ENCODE measurements at places on chromosomes 6 and 20. TPM values are rescaled to one million over a fixed set of nuclear protein-coding genes. Genes with fewer than 3 reads are reported as not detected.

GRCh38 chr6:5094327-5094726 is 9.2 kb downstream of the PPP1R3G start:
- DNase-seq: peak; percentile 66

DNA sequence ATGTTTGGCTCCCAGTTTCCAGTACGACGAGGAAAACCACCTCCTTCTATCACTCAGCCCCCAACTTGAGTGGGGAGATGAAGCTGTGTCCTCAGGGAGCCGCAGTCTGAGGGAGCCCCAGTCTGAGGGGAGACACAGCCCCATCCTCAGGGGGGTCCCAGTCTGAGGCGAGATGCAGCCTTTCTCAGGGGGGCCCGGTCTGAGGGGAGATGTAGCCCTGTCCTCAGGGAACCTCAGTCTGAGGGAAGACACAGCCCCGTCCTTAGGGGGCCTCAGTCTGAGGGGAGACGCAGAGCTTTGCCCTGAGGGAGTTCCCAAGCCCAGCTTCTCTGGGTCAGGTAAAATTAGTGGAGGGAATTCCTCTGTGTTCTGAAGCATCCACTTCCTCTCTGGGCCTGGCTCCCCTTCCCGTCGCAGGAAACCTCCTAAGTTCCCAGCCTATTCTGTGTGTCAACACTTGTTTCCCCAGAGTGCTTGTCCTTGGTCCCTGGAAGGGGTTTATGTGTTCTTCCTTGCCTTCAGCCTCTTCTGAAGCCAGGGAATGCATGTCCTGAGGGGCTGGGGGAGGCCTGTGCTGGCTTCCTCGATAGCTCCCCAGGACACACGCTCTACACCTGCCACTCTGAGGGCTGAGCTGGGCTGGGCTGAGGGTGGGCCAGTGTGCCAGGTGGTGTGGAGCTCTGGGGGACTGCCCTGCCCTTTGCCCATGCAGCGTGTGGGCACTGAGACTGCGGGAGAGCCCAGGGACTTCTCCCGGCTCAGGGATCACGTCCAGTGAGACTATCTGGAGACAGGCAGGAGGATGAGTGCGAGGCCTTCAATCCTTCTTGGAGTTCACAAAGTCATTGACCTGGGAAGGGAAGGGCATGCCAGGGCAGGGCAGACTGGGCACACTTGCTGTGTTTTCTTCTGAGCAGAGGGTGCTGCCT is 55.4 kb downstream of the VEGFA start:
- no peak for DNase-seq

DNA sequence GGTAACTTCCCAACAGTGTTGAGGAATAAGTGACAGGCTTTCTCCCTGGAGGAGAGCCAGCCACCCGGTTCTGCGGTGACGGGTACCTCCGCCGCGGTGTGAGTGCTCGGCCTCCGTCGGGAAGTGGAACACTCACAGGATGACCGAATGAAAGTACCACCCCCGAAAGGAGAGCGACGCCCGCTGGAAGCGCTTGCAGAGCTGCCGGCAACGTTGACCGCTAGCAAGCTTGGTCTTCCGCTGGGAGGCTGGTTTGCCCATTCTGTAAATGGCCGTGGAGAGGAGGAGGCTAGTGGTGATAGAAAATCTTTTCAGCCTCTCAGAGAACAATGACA is 614 bp upstream of the TMEM242 start:
- peak; percentile 75 for DNase-seq

DNA sequence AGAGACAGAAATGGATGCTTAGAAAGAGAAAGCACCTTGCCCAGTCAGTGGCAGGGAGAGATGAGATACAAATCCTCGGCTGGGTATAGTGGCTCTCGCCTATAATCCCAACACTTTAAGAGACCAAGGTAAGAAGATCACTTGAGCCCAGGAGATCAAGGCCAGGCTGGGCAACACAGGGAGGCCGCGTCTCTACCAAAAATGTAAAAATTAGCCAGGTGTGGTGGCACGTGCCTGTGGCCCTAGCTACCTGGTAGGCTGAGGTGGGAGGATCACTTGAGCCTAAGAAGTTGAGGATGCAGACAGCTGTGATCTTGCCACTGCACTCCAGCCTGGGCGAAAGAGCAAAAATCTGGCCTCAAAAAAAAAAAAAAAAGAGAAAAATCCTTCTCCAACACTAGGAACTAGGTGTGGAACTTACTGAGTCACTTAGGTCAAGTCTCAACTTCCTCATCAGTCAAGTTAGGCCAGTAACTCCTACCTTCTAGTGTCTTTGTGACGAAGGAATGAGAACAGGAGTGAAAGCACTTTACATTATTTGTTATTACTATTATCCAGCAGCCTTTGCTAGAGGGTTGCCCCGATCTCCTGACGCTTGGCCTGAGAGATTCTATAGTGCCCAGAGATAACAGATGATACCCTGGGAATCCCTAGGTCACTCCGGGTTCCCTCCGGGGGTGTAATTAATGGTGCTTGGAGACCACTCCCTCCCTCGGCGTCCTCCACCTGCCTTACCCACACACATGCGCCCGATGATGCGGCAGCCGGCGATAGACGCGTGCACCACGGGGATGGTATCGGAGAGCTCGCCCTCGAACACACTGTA is 918 bp downstream of the EIF6 start:
- no peak for DNase-seq

The PPDPF gene
- 35.3 TPM for total RNA-seq
